Stimulated activated CD8-positive, alpha-beta memory T cell treated with anti-CD3 and anti-CD28 coated beads, Interleukin-15, amount 100 ng/mL, for 24 hours (primary cell): ENCODE measurements at places on chromosomes 7 and 10.

- no peak for DNase-seq
These were observed 214.5 kb downstream of the NSUN6 start for GRCh38 chr10:18436902-18437301.

DNA sequence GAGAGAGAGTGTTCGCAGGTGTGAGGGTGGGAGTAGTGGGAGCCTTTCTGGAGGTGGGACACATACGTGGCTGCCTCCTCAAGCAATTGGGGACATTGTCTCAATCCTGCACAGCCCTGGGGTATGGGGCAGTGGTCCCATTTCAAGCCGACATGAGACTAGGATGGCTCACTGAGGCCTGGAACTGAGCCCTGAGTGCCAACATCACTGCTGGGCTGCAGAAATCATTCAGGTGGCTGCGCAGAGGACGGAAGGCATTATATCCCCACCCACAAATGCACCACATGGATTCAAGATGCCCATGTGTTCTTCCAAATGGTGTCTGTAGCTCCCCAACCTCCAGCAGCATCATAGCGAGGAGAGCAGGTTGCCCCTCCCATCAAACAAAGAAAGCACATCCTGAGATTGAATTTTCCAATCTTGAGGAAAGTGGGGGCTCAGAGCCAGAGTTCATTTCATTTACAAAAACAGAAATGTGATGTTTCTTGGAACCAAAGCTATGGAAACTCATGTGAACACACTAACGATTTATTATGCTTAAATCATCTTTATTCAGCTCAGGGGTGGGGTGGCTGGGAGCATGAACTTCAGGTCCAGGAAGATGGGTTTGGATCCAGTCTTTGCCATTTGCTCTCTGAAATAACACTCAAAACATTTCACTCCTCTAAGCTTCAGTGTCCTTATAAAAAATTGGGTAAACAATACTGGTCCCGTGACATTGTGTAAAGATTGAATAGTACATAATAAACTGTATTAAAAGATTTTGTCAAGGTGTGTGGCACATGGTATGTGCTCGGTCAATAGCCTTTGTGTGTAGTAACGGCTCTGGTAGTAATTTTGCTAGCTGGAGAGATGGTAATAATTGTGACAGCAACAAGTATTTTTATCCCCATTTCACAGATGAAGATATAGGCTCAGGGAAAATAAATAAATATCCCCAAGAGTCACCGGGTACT lies 4.6 kb downstream of the SFTPA2 start:
- no peak for DNase-seq

DNA sequence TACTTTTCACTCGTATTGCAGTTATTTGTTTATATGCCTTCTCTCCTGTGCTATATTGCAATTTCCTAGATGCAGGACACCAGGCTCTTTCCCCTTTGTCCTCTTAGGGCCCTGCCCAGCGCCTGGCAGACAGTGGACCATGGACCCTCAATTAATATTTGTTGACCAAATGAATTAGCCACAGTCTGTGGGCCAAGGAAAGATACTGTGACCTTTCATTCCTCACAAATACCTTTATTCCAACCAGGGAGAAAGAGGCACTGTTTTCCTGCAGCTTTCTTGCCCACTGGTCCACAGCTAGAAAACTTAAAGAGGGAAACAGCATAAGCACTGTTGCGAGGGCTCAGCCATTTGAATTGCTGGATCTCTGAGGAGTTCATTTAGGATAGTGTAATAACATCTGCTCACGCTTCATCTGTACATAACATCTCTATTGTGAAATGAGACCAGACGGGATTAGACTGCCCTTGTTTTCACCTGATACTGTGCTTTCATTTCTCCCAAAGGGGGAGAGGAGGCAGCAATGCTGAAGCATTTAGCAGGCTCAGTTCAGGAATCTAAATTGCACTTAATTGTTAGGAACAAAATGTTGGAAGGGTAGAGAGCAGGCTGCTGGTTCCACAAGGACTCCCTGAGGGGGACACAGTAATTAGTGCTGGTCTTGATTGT lies 46.7 kb downstream of the TNS3 start:
- DNase-seq: no peak

GRCh38 chr7:141208539-141208938 lies 134.7 kb downstream of the TMEM178B start:
- DNase-seq: no peak

DNA sequence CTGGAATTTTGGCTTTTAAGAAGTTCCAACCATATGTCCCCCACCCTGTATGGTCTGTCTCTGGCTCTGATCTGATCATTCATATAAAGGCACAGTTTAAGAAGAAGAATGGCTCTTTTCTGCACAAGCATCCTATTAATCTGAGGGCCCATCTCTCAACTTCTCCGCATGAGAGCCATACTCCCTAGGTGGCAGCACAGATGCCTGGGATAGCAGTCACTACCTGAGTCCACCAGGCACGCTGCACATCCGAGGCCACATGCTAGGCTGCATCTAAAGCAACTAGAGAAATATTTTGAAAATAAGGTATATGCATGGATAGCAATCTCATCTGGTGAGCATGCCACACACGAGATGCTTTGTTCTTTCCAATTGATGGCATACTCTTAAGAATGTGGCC lies 565.5 kb downstream of the PARD3 start:
- no peak for DNase-seq

- DNase-seq: no peak
These were observed 4.0 kb downstream of the CDCA7L start for GRCh38 chr7:21941611-21942141.

DNA sequence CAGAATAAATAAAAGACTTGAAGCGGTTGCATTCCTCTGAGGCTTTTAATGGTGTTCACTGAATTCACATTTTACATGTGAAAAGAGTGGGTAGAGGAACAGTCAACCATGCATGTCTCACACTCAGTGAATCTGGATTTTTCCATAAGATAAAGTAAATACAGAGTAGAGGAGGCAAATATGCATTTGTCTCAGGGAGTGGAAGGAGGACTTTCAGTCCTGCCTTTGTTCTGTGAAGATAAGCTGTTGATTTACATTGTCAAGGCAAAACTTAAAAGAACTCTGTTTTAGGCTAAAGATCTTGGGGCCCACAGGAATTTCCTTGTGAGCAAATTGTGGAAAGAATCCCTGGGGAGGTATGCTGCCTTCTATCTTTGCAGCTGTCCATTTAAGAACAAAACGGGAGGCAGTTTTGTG lies 825.3 kb upstream of the MBL2 start:
- DNase-seq: no peak
